Aorta (tissue), 5 donors: ENCODE measurements at places on chromosomes 11 and 22. TPM values are rescaled to one million over a fixed set of nuclear protein-coding genes. Genes with fewer than 3 reads are reported as not detected.
A peak's percentile ranks its signal among the peaks of the same experiment; 100 is the strongest.

GRCh38 chr22:18979957-18980356 is 43.9 kb upstream of the PRODH start:
- peak; percentile 3 for DNase-seq

DNA sequence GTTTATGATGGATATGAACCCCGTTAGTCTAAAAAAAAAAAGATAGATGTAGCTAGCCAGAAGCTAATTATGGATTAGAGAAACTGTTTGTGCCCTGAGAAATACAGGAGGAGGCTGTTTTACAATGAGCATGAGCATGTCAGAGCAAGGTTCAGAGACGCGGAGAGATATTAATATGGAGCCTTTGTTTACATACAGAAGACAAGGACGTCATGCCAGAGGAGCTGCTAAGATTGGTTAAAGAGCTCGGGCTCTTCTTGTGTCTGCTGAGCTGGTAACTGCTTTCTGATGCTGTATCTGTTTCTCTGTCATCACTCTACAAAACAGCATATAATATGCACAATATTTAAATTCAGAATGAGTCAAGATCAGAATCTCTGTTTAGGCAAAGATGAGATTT is 24.9 kb upstream of the CCDC89 start:
- DNase-seq, result no peak

DNA sequence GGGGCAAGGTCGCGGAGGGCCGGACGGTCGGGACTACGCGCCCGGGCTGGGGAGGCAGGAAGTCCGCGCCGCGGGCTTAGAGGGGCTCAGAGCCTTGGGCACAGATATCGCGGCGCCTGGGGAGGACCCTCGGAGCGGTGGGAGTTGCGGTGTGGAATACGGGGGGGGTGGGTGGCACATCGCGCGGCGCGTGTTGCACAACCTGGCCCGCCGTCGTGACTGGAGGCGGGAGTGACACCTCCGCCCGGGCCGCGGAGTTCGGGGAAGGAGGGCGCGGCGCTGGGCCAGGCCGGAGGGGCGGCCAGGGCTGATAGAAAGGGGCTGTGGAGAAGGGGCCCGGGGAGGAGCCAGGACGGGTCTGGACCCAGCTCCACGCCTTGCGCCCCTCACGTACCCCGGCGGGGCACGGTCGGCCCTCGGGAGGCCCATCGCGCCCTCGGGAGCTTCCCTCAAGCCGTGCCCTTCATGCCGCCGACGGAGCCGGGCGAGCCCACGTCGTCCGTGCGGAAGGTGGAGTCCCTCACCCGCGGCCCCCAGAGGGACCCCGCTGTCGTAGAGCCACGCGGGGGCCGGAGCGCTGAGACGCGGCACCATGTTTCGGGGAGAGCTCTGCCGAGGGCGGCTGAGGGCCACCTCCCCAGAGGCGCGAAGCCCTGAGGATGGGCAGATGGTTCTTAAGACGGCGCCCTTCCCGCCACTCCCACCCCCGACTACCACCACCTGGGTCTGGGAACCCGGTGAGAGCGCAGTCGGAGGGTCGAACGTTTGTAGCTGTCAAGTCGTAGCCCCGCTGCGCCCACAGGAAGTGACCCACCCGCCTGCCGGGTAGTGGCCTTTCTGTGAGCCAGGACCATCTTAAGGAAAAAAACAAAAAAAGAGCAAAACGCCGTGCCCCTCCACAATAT is 729 bp downstream of the IL17RA start:
- peak; percentile 81 for DNase-seq

GRCh38 chr11:86558207-86558606 is 114.2 kb downstream of the ME3 start:
- no peak for DNase-seq

DNA sequence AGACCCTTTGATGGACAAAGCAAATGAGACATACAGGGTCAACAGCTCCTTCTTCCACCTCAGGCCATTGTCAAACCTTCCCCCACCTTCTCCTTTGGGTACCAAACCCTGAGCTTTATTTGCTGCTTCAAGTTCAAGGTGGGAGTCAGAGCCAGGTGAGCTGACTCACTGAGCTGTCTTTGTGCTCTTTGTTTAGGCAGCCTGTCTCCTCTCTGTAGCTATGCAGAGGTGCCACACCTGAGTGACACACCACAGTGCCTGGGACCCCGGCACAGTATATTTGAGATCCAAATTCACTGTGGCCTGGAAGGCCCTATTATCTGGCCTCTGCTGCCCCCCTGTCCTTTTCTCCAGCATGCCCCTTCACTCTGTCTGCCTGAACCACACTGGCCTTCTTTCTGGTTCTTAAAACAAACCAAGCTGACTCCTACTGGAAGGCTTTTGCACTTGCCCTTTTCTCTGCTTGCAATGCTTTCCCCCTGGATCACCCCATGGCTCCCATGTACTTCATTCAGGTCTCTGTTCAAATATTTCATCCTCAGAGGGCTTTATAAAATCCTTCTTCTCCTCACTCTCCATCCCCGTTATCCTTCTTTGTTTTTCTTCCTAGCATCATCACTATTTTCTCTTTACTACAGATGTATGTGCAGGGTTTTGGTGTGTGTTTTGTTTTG is 16.1 kb downstream of the LMO2 start:
- no peak for DNase-seq

The MYBPC3 gene
- 0.03 TPM for polyA plus RNA-seq

GRCh38 chr22:34842630-34843029 is 223.3 kb upstream of the ISX start:
- DNase-seq, result no peak

GRCh38 chr11:86245369-86246292 is 1.1 kb downstream of the EED start:
- no peak for DNase-seq

The PRODH gene
- polyA plus RNA-seq, result 1.5 TPM

The OR2AG1 gene
- not detected for polyA plus RNA-seq

- DNase-seq, result no peak
Observed at GRCh38 chr22:41885116-41885515, 29.8 kb downstream of the SHISA8 start.

DNA sequence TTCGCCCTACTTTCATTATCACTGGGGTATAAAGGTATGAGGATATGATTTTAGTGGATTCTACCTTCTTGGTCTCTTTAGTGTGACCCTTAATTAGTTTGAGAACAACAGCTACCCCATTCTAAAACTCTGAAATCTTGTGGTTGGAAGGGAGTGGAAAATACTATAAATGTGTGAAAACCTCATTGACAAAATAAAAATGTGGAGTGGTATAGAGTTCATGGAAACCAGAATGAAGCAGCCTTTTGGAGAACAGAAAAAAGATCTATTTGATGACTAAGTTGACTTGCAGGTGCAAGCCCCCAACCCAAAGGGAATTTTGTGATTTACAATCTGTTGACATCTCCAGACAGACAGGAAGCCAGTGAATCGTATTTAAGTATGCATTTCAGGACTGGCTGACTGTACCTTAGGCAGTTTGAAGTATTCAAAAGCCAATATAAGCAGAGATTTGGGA is 75.8 kb downstream of the GAS2 start:
- no peak for DNase-seq

The A4GALT gene
- polyA plus RNA-seq, result 75.8 TPM

The EMID1 gene
- 0.13 TPM for polyA plus RNA-seq

DNA sequence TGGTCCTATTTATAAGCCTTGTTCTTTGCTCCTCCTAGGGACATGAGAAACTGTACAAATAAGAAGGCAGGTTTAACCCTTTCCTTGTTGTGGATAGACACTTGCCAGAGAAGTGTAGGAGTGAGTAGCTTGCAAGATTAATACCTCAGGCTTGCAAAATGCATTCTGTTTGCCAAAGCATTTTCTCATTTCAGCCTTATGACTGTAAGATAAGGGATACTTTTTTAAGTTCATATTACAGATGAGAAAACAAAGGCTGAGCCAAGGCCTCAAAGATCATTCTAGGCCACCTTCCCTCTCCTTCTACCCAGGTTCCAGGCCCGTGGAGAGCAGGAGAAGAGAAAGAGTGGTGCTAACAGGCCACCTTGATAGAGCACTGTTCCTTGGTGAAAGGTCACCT is 46.8 kb downstream of the TRIM29 start:
- no peak for DNase-seq

DNA sequence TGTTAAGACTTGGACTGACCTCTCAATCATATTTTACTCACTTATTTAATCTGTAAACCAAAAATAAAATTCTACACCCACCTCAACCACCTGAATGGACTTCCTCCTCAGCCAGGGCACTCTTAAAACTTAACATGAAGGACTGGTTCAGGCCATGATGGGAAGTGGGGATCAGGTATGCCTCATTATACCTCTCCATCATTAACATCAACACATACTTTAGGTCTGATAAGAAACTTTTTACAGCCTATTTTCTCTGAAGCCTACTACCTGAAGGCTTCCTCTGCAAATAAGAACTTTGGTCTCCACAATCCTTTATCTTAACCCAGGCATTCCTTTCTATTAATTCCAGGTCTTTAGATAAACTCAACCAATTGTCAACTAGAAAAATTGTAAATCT is 390.0 kb downstream of the AASDHPPT start:
- no peak for DNase-seq

The MMP12 gene
- 0.75 TPM for polyA plus RNA-seq

GRCh38 chr11:79263001-79263400 is 177.8 kb downstream of the TENM4 start:
- no peak for DNase-seq
